ENCODE measurements at places on chromosomes 2 and 18.

GRCh38 chr18:57943723-57944122 lies 100.3 kb upstream of the NEDD4L start:
- no peak for DNase-seq

GRCh38 chr2:94996305-94997100 lies 29.0 kb upstream of the MAL start:
- DNase-seq = no peak

- DNase-seq = no peak
Measured at GRCh38 chr2:124810132-124810531, 785.0 kb downstream of the CNTNAP5 start.

- no peak for DNase-seq
Measured at GRCh38 chr2:29920631-29921559, 491 bp downstream of the ALK start.

- DNase-seq = peak; percentile 73
Measured at GRCh38 chr2:19648583-19648982, 253.2 kb downstream of the TTC32 start.

- DNase-seq = no peak
Measured at GRCh38 chr2:157842106-157842879, 33.8 kb downstream of the ACVR1 start.

DNA sequence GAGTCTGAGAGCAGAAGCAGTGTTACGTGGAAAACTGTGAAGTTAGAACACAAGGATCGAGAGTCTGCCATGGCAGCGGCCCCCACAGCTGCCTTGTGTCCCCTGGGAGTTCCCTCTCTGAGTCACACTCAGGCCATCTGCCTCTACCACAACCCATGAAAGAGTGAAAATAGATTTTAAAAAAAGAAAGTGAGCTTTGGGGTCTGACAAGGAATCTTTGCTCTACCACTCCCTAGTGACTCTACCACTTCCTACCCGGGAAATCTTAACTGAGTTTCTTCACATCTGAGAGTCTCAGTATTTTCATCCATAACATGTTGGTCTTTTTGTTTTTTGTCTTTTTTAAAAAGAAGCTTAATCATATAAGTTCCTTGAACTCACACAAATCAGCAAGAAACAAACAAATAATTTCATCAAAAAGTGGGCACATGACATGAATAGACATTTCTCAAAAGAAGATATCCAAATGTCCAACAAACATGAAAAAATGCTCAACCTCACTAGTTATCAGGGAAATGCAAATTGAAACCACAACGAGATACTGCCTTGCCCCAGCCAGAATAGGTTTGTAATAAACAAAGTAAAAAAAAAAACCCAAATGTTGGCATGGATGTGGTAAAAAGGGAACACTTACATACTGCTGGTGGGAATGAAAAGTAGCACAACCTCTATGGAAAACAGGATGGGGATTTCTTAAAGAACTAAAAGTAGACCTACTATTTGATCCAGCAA lies 2.4 kb upstream of the MSGN1 start:
- DNase-seq = peak; percentile 17
